Activated B cell treated with CpG ODN at 0.5 μM for 24 hours (primary cell): ENCODE measurements at places on chromosomes 4 and X.
A peak's percentile ranks its signal among the peaks of the same experiment; 100 is the strongest.

DNA sequence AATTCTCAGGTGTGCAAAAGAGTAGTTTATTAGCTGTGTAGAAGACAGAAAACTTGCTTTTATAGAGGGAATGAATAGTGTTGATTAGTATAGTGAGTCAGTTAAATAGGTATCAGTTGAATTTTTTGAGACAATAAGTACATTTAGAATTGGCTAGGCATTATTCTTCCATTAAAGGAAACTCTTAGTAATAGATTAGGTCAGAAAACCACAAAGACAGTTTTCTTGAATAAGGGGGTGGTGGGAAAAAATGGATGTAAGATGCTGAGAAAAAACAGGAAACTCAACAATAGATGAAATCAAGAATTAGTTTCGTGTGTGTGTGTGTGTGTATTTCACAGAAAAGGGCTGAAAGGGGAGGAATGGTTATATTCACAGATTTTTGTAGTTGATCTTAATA, 16.8 kb downstream of the CD38 start:
- no peak for DNase-seq

DNA sequence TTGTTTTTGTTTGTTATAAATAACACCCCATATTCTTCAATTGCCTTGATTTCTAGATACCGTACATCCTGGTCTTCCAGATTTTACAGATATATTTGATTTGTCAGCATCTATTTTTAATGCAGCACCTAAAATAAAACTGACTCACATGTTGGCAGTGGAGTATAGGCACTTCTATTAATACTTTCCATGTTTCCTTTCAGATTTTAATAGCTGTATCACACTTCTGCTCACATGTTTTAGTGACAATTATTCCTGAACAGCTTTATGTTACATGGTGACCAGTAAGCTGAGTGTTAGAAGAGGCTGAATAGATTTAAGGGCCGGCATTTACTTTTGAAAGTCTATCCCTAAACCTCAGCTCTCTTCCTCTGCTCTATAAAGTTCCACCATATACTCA, 46.1 kb downstream of the C4orf46 start:
- DNase-seq = no peak

GRCh38 chr4:188190461-188190860, 51.2 kb downstream of the TRIML1 start:
- DNase-seq = no peak

DNA sequence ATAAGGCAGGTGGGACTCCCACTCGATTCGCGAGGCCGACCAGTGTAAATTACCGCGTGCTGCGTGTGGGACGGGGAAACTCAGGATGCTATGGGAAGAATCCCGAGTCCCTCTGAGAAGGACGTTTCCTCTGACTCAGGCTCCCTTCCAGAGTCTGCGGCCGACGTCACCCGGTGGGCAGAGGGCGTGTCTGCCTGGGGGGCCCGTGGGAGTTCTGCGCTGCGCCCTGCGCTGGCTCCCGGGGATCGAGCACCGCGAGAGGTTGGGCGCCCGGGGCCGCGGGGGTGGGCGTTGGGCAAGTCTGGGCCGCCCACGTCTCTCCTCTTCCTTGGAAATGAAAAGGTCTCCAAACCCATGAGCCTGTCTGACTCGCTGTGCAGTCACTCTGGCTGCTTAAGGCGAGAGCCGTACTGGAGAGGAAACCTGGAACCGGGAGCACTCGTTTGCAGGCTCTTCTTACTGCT, 568 bp downstream of the NIPAL1 start:
- DNase-seq = peak; percentile 25

GRCh38 chr4:73619346-73619745, 890 bp downstream of the RASSF6 start:
- DNase-seq = no peak

GRCh38 chrX:13692771-13693231, 3.9 kb downstream of the RAB9A start:
- no peak for DNase-seq

DNA sequence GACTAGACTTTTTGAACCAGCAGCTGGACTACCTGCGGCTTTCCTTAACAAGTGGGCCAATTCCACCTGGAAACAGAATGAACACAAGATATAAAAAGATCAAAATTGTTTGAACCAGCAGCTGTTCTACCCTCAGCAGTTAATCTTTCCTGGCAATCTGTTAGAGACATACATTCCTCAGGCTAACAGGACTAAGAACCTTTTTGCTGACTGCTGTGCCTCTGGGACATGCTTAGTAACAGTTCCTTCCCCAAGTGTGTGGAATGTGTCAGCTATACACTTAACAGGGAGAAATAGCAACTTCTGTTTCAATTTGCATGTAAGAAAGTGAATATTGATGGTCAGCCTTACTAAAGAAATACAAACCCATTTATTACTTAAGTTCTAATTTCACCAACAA, 554.4 kb downstream of the ARAP2 start:
- no peak for DNase-seq

GRCh38 chr4:138400543-138400942, 158.4 kb upstream of the SLC7A11 start:
- DNase-seq = no peak

- no peak for DNase-seq
Observed at GRCh38 chrX:47579537-47579936, 2.7 kb upstream of the TIMP1 start.

- peak; percentile 65 for DNase-seq
Observed at GRCh38 chr4:48047421-48047844, 30.9 kb downstream of the NIPAL1 start.

DNA sequence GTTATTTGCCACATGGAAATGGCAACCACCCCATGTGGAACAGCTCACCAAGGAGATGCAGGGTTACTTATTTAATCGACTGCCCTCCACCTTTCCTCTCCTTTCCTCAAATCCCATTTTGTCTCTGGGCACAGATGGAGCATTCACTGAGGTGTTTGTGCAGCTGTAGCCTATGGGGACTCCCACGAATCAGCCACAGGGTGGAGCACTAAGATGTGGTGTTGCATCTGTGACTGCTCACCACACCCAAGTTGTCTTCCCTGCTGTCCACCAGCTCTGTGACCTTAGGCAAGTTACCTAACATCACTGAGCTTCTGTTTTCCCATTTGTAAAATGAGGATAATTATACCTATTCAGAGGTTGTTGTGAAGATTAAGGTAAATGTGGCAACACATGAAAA, 252.4 kb upstream of the CPEB2 start:
- DNase-seq = no peak

DNA sequence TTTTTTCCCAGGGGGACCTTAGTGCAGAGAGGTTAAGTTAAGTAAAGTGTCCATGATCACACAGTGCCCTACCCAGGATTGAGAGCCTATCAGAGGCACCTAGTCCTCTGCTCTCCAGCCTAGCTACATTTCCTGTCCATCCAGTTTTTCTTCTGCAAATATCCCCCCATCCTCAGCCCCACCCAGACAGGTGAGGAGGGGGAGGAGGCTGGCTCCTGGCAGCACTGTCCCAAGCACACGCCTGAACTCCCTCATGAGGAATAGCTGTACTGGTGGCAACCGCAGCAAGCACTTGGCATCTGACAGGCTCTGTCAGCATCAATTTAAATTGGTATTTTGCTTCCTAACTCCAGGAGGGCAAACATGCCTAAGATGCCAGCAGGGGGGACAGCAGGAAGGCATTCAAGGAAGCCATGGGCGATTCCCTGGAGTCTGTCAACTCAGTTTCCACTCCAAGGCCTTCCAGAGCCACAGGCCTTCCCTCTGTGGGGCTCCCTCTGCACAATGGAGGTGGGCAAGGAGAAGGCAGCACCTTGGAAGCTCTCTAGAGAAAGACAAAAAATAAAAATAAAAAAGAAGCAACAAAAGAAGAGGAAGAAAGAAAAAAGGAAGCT, 6.4 kb upstream of the FRMPD3 start:
- DNase-seq = no peak

GRCh38 chr4:59689149-59689548, 1511.0 kb upstream of the ADGRL3 start:
- no peak for DNase-seq

DNA sequence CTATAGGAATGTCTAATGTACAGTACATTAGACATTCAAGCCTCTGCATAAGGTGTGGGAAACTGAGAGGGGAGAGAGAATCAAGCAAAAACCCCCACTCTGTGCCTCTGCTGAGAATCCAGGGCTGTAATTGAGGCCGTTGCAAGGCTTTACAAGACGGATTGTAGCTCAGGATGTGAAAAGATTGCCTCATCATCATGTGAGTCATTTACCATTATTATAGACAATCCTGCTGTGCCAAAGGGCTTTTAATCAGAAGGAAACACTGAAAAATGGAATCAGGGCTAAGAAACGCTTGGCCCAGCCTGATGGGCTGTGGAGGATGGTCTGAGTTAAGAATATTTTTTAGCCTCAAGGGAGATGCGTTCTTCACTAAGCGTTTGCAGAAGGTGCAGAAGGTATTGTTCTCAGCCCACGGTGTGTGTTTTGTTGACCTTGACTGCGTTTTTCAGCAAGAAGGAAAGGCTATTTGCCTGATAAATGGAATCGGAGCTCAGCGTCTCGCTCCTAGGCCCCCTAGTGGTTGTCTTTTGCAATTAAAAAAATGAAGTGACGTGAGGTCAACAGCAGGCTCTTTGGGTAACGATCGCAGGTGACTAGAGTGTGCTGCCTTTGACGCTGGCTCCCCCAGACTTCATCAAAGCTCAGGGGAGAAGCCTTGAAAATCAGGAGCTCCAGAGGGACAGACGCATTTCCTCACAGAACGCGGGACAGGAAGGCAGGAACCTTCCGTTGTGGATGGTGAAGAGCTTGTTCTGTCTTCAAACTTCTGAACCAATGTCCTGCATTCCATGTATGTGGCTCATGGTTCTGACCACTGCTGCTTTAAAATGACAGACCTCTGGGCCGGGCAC, 18.1 kb upstream of the CHRNA9 start:
- peak; percentile 38 for DNase-seq

DNA sequence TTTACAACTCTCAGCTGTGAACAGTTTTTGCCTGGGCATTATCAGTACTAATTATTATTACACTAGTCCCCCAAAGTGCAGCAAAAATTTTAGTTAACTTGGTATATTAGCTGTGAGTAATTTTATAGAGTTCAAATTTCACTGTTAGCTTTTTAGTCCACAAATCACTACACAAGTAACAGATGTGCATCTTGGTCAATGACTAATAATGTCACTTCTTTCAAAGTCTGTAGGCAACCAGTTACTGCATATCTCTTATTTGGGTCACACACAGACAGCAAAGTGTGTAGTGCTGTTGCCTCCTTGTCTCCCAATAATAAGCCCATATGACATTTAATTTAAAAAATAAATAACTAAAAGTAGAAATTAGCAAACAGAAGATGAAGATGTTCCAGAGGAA, 159.9 kb downstream of the SCFD2 start:
- no peak for DNase-seq

GRCh38 chr4:5942947-5943346, 50.1 kb upstream of the CRMP1 start:
- no peak for DNase-seq

DNA sequence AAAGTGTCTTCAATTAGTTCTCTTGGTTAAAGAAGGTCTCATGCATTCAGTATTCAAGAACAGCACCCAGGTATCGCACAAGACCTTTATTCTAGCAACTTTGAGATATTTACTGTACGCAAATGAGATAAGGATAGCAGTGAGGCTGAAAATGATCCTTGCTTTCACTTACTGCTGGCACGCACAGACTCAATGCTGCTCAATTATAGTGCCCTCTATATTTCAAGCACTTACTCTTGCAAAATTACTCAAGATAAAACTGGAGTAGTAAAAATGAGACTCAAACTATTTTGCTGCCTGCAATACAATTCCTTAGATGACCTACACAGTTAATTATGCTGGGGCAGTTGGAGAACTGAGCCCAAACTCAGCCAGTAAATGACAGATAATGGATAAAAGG, 60.9 kb downstream of the ADGRA3 start:
- no peak for DNase-seq

GRCh38 chrX:150587585-150588503, 19.4 kb downstream of the MTM1 start:
- no peak for DNase-seq

DNA sequence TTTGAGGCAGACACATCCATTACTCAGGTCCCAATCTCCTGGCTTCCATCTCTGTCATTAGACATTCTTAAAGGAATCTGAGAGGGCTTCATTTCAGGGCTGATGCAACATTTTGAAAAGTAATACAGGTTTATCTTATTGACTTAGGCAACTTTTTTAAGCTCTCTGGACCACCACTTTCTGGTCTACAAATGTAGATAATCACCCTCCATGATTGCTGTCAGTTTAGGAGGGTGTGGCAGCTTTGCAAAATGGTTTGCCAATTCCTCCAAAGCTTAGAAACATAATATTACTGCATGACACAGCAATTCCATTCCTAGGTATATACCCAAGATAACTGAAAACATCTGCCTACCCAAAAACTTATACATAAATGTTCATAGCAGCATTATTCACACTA, 77.6 kb downstream of the ARHGAP6 start:
- DNase-seq = no peak

GRCh38 chr4:13493793-13494192, 9.7 kb upstream of the RAB28 start:
- DNase-seq = no peak
